ENCODE measurements at places on chromosomes 2 and 18.

DNA sequence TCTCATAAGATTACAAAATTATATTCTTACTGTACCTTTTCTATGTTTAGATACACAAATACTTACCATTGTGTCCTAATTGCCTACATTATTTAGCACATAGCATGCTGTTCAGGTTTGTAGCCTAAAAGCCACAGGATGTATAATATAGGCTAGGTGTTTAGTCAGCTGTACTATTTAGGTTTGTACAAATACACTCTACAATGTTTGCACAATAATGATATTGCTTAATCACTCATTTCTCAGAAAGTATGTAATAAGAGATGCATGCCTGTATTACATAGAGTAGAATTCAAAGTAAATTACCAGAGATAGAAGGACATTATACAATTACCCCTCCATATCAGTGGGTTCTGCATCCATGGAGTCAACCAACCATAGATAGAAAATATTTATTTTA lies 201.1 kb upstream of the COL3A1 start:
- no peak for ATAC-seq

GRCh38 chr2:160328811-160329527 lies 128.9 kb upstream of the ITGB6 start:
- no peak for ATAC-seq

DNA sequence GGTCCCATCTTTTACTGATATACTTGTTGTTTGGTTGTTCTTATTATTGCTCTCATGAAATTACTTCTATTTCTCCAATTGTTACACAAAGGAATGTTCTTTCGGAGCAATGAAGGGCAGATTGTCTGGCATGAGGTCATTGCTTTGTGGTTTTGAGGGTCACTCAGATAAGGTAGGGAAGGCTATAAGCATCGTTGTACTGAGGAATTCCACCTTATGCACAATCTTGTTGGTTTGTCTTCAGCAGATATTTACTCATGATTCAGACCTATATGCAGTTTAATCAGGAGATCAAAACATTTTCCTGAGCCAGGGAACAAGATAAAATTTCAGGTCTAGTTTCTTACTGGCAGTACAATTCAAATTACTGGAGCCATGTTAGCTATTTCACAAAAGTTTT lies 163.0 kb upstream of the SPHKAP start:
- ATAC-seq = no peak

DNA sequence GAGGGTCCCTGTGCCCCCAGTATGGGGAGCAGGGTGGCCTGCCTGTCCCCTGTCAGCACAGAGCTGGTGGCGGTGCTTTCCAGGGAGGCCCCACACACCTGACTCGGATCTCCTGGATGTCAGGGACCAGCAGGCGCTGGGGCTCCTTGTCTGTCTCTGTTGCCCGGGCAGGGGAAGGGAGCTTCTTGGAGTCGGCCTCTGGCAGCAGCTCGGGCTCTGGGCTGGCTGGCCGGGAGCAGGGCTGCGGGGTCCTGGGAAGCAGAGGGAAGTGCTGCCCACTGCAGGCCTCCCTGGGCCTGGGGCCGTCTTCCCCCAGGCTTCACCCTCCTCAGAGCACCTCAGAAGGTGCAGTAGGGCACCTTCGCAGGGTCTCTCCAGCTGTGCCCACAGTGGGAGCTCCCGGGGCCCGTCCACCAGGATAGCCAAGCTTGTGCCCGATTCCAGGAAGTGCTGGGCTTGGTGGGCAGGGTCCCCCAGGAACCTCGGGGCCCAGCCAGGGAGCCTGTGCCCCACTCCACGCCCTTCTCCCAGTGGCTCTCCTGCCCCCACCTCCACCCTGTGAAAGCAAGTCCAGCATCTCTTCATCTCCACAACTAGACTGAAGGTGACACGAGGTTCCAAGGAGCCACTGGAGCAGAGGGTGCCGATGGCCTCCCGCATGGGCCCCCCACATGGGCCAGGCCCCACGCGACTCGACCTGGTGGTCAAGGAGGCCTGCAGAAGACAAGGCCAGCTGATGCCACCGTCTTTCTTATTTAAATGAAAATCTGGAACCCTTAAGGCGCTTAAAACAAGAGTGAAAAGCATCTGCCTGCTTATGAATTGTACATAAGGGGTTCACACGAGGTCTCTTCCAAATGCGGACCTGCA lies 28.2 kb downstream of the AQP12A start:
- no peak for ATAC-seq

GRCh38 chr2:27093430-27094352 lies 7.1 kb downstream of the KHK start:
- ATAC-seq = no peak

GRCh38 chr2:220451438-220451837 lies 824.0 kb downstream of the SLC4A3 start:
- ATAC-seq = no peak

- ATAC-seq = peak; percentile 89
These were observed at the start of gene CAVIN2 for GRCh38 chr2:191846515-191847476. Gene CAVIN2 (minus strand): TSS chr2:191847088. CDS start chr2:191846925, 163 bp downstream.

DNA sequence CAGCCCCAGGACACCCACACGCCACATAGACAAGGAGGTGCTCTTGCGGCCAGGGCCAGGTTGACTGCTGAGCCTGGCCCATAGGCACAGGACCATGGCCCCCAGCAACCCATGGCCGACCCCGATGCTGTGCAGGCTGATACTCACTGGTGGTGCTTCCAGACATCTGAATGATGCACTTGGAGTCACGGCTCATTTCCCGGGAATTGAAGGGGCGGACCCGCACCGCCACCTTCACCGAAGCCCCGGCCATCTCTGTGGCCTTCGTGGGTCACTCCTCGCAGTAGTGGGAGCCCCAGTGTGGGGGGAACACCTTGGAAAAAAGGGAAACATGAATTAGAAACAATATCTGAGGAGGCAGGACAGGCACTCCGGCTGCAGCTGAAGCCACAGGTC lies 22.5 kb downstream of the KIF1A start:
- ATAC-seq = no peak

DNA sequence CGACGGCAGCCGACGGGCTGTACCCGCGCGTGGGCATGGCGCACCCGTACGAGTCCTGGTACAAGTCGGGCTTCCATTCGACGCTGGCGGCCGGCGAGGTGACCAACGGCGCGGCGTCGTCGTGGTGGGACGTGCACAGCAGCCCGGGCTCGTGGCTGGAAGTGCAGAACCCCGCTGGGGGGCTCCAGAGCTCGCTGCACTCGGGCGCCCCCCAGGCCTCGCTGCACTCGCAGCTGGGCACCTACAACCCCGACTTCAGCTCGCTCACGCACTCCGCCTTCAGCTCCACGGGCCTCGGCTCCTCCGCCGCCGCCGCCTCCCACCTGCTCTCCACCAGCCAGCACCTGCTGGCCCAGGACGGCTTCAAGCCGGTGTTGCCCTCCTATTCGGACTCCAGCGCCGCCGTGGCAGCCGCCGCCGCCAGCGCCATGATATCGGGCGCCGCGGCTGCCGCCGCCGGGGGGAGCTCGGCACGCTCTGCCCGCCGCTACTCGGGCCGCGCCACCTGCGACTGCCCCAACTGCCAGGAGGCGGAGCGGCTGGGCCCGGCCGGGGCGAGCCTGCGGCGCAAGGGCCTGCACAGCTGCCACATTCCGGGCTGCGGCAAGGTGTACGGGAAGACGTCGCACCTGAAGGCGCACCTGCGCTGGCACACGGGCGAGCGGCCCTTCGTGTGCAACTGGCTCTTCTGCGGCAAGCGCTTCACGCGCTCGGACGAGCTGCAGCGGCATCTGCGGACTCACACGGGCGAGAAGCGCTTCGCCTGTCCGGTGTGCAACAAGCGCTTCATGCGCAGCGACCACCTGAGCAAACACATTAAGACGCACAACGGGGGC lies 2.0 kb downstream of the SP9 start:
- ATAC-seq = no peak

GRCh38 chr18:9189491-9189890 lies 52.9 kb downstream of the ANKRD12 start:
- ATAC-seq = no peak

DNA sequence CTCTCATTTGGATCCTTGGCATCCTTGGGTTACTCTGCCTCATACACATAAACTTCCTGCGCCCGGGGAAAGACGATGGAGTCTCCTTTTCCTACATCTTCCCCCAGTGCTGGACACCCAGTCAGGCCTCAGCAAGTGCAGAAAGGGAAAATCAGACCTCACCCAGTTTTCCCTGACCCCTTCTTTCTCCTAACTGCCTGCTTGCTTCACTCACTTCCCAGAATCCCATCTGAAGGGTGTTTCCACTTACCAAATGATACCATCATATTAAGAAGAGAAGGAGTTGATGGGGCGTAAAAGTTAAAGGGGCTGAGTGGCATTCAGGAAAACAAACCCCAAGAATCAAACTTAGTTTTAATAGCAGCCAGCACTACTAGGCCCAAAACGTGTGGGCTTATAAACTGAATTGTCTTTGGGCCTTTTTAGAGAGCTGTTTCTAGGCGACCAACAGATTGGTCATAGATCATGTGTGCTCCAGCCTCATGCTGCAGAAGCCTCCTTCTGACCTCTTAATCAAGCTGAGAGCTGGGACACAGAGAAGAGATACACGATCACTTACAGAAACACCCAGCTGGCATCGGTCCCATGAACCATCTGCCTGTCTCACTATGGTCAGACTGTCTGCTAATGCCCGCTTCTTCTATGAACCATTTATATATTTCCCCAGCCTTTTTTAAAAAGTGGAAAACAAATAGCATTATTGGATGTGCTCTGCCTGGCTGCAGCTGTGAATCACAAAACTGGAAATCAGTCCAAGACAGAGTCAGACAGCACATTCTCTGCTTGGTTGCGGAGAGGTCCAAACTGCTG lies 165.7 kb upstream of the SLC14A2 start:
- peak; percentile 62 for ATAC-seq

DNA sequence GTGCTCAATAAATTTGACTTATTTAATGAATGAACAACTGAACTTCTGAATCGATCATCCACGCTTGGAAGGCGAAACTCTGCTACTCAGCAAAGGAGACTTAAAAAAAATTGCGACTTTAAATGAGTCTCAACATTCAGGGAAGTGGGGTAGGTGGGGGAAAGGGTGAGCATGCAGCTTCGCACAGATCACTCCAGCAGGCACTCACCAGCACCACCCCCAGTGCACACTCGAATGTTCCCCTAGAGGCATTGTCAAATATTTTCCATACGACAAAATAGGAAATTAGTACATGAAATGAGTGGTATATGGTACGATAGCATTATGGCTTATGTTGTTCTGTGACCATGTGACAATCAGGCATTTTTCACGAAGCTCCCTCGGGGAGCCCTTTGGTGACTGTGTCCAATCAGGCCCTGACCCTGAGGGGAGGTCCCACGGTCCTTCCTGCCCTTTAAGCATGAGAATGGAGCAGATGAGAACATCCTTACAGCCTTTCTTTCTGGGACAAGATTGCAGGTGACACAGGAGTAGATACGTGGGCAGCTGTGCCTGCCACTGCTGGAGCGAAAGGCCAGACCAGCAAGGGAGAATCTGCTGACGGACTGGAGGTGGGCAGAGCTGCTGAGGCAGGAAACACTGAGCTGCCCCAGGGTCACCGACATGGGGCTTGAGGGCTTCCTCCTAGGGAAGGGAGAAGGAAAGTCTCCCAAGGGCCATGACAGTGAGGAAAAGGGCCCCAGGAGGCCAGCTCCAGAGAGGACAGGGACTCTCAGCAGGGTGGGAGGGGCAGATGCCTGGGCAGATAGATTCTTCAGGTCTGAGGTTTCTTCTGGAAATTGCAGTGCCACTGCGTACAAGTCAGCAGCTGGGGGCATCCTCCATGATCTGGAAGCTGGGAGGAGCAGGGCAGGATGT lies 101.3 kb upstream of the ID2 start:
- no peak for ATAC-seq

GRCh38 chr2:142189501-142189900 lies 58.7 kb upstream of the LRP1B start:
- ATAC-seq = no peak

DNA sequence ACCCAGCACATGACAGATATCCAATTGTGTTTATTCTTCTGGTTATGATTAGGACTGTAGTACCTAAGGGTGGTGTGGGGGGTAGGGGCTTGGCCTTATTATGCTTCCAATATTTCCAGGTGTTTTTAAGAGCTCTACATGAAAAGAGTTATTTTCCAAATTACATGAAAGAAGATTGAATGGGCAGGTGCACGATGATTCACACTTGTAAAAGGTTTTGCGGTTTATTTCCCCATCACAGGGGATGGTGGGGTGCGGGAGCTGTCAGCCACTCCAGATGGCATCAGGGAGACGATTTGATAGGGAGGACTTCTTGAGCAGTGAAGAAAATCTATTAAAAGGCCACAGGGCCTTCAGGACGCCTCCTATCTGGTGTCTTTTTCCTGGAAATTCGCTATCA lies 15.1 kb upstream of the CCBE1 start:
- no peak for ATAC-seq

GRCh38 chr18:78814766-78815165 lies 164.9 kb upstream of the SALL3 start:
- ATAC-seq = no peak

DNA sequence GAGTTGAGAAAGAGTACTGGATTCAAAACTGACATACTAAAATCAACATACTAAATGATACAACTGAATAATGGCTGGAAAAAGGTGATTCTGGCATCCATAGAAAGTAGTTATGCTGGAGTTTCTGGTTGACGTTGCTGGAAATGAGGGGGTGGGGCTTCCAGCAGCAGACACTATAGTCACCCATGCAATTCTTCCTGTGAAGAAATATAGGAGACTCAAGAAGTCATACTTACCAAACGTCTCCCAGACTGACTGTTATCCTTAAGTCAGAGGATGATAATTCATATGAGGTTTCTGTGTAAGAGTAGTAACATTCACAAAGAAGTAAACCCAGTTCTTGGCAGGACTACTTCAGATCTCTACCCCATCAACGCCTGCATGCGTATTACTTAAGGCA lies 23.6 kb downstream of the DTNB start:
- ATAC-seq = no peak

DNA sequence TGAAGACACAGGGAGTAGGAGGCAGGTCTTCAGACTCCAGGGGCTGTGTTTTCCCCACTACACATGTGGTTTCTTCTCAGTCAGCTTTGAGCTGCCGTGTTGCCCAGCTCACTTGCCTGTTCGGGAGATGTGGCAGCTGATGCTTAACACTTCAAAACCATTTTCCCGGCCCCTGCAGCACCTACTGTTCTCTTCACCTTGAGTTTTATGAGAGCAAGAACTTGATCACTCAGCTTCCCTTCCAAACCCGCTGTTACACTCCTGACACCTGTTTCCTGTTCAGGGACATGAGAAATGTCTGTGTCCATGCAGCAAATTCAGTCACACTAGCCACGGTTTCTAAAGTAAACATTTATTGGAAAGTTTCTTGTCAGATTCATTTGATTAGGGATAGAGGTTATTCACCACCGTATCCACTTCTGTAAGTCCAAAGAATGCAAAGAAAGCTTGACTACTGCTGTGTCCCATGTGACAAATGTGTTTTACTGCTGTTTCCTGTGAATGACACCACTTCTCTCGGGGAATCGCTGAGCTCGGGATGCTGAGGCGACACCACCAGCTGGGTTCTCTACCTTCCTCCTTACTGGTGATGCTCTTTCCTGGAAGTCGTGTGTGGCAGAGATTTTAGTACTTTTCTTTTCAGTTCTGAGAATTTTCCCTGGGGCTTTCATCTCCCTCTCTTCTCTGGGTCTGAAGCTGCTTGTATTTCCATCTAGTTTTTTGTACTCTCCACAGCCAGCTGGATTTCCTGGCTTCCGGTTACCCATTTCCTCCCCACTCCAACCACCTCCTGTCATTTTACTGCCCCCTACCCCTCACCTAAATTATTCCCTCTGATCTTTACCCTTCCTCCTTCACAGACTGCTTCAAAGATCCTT lies 91.7 kb downstream of the KLF7 start:
- peak; percentile 18 for ATAC-seq

GRCh38 chr18:21313576-21313975 lies 71.5 kb downstream of the GREB1L start:
- ATAC-seq = no peak

Data from gastroesophageal sphincter (tissue), 4 donors.